Smooth muscle cell of the coronary artery (primary cell): ENCODE measurements at places on chromosomes 3 and 15. TPM values are rescaled to one million over a fixed set of nuclear protein-coding genes. Genes with fewer than 3 reads are reported as not detected.

The C3orf49 gene
- not detected in 2 replicates for total RNA-seq

The GATM gene
- 0.12 and 0.30 TPM in 2 replicates for total RNA-seq

The PLCL2 gene
- total RNA-seq, result 5.0 and 22.9 TPM in 2 replicates

The SLC27A2 gene
- total RNA-seq, result not detected in 2 replicates

The DNAH12 gene
- total RNA-seq, result under 0.01 TPM in 2 replicates

The OCA2 gene
- not detected in 2 replicates for total RNA-seq

The ZNF385D gene
- 0.08 and 0.47 TPM in 2 replicates for total RNA-seq

The CCR1 gene
- total RNA-seq, result 8.0 TPM in 1 of 2 replicates, not detected in the other

The GNAI2 gene
- 308 and 476 TPM in 2 replicates for total RNA-seq

The SERPINI2 gene
- not detected in 2 replicates for total RNA-seq

The GNAT1 gene
- total RNA-seq, result not detected in 2 replicates

The BCHE gene
- 0.08 and 0.47 TPM in 2 replicates for total RNA-seq

The CPNE9 gene
- not detected in 2 replicates for total RNA-seq

The APOD gene
- total RNA-seq, result 0.08 and 11.8 TPM in 2 replicates

The GOLGA8O gene
- 0.60 and 1.2 TPM in 2 replicates for total RNA-seq

The CAMKV gene
- not detected in 2 replicates for total RNA-seq

The SLC22A14 gene
- 0.23 and 0.70 TPM in 2 replicates for total RNA-seq

The CAMP gene
- not detected in 2 replicates for total RNA-seq

The ISL2 gene
- total RNA-seq, result 0.08 TPM in 1 of 2 replicates, not detected in the other

The SPINK8 gene
- not detected in 2 replicates for total RNA-seq

The ABCC5 gene
- total RNA-seq, result 13.0 and 20.1 TPM in 2 replicates

The PLOD2 gene
- total RNA-seq, result 88.5 and 260 TPM in 2 replicates

The GOLGA8T gene
- 0.08 TPM in 1 of 2 replicates, not detected in the other for total RNA-seq

The CCR8 gene
- not detected in 2 replicates for total RNA-seq

The FRMD5 gene
- 9.7 and 15.4 TPM in 2 replicates for total RNA-seq

The THSD4 gene
- 13.7 and 23.1 TPM in 2 replicates for total RNA-seq

The C15orf62 gene
- total RNA-seq, result under 0.01 TPM in 1 of 2 replicates, not detected in the other

The P2RY13 gene
- total RNA-seq, result not detected in 2 replicates
